ENCODE measurements at places on chromosomes 3 and 15.

GRCh38 chr3:177300842-177301241 is 103.6 kb upstream of the TBL1XR1 start:
- DNase-seq = no peak

- DNase-seq = no peak
Measured at GRCh38 chr3:28244491-28244890, 3.1 kb downstream of the CMC1 start.

- peak; percentile 2 for DNase-seq
Measured at GRCh38 chr15:83653639-83654378, at the start of gene ADAMTSL3. Gene ADAMTSL3 (plus strand): TSS chr15:83654123. CDS start chr15:83655762, 1,639 bp downstream.

- no peak for DNase-seq
Measured at GRCh38 chr3:49428752-49429080, 408 bp downstream of the NICN1 start.

DNA sequence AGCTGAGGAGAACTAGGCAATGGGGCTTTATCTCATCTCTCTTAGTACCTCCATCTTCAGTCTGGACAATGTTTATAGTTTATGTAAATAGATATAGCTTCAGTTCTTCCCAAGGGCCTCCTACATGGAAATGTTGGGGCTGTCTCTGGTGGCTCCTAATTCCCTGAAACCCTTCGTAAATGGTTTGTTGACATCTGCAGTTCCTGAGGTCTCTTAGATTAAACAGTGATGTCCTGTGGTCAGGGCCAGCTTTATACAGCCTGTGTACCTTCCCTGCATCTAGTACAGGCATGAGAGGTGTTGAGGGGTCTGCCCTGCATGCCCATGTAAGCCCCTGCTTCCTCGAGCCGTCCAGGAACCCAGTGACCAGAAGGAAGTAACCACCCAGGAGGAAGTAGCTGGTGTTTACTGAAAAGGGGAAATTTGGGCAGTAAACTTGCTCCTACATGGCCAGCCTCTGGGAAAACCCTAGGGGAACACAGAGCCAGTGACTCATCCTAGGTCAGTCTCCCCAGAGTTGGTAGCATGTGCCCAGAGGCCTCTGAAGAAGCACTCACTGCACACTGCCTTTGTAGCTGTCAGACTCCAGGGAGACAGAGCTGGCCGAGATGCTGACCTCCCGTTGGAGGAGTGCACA is 4.7 kb upstream of the TBC1D2B start:
- DNase-seq = no peak

DNA sequence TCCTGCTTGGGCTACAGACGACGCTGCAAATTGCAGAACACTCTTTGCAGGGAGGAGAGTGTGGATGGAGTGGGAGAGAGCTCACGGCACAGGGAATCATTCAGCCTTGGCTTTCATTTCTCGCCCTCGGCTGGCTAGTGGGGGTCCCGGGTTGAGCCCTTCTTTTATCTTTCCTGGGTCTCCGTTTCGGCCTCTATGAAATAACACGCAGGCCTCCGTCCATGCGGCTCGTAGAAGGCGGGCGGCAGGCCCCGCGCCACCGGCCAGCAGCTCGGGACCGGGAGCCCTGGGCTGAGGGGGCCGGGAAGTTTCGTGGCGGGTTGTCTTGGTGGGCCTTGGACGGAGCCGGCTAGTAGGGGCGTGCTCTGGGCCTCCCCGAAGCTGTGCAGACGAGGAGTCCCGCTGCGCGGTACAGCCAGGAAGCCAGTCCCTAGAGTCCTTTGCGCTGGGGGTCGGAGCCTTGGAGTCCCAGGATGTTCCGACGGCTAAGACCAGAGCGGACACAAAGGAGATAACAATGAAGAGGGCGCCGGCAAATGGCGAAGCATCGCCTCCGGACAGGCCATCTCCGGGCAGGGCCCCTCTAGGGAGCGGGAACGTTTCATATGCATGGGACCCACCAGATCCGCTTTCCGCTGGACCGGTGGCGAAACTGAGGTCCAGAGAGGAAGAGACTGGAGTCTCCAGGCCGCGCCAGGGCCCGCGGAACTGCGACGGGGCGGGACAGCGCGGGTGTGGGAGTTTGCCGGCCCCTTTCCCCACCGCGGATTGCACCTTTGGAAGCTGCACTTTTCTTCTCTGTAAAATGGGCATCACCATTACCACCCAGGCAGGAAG is 4.3 kb downstream of the RNU6-1 start:
- no peak for DNase-seq

DNA sequence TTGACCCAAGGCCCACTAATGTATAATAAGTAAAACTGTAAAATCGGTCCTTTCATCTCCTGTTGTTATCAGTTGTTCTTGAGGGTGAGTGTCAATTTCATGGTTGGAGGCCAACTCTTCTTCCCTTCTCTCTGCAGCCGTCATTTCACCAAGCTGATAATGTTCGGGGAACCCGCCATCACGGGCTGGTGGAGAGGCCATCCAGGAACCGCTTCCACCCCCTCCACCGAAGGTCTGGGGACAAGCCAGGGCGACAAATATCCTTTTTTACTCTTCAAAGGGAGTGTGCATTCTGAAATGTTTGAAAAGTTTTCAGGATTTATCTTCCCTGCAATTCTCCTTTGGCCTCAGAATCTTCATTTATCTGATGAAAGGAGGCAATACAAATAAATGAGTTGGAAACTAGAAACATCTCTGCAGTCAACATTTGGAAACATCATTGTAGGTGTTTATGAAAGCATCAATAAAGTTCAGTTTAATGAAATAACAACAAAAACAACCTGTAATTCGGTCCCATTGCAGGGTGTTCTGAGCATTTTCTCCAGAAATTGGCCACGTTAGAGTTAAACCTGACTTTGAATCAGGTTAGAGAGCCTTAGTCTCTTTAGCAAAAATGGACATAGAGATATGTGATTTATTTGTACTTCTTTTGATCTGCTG is 63.9 kb downstream of the CRTC3 start:
- no peak for DNase-seq

DNA sequence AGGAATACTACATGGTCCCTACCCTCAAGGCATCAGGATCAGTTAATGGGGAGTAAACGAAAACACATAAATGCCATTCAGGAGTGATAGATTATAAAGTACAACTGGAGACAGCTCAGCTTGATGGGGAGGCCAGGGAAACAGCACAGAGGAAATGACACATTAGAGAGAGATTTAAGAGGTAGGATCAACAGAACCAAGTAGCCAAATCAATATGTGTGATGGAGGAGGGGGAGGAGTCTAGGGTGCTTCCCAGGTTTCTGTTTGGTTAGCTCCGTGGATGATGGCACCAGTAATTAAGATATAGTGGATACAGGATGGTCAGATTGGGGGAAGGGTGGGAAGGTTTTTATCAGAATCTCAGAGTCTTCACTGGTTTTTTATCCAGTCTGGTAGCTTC is 229.5 kb upstream of the ROPN1 start:
- no peak for DNase-seq

DNA sequence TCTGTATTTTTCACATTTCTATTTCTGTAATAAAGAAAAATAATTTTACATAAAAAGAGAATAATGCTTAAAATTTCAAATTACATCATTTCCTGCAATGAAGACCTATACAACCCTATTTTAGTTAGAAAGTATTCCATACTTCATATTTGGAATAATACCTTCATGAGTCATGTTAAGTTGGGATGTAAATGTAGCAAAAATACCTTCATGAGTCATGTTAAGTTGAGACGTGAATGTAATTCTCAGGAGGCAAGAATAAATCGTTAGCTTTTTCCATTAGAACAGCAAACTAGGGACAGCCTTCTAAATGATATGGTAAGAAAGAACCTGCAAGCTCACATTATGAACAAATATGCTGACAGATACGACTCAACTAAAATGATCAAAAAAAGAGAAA is 91.9 kb downstream of the NAALADL2 start:
- DNase-seq = no peak

DNA sequence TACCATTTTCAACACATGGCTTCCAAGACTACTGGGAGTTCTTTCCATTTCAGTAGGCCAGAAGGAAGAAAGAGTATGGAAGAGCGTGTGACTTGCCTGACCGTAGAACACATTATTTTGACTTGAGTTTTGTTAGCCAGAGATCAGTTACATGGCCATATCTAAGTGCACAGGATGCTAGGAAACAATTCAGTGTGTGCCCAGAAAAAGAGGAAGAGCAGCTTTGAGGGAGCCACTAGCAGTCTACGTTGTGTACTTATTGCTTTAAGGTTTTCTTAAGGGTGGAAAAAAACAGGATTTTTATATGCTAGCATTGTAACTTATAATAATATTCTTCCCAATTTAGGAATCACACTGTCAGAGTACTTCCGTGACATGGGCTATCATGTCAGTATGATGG is 44.1 kb upstream of the GRAMD1C start:
- DNase-seq = no peak

DNA sequence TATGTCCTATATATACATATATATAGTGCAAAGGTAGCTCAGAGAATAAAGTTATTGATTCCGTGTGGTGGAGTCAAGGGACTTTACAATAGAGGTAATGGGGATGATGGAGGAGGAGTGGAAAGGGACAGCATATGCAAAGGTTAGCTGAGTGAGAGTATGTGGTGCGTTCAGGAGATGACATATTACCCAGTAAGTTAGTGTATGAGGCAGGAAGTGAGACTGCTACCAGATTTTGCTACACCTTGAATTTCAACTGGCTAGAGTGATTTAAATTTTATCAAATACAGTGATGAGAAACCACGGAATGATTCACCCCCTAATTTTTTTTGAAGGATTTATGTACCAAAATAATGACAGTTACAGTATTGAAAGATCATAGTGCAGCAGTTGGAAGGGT is 2.8 kb downstream of the ACTL6A start:
- no peak for DNase-seq

- no peak for DNase-seq
Measured at GRCh38 chr3:168645180-168645579, 549.5 kb upstream of the GOLIM4 start.

GRCh38 chr3:36993326-36994283 is at the start of gene MLH1:
Gene MLH1 (plus strand): TSS chr3:36993518. CDS start chr3:36993548, 30 bp downstream.
- peak; percentile 100 for DNase-seq

GRCh38 chr15:38254051-38254883 is 1.6 kb downstream of the SPRED1 start:
- peak; percentile 92 for DNase-seq

DNA sequence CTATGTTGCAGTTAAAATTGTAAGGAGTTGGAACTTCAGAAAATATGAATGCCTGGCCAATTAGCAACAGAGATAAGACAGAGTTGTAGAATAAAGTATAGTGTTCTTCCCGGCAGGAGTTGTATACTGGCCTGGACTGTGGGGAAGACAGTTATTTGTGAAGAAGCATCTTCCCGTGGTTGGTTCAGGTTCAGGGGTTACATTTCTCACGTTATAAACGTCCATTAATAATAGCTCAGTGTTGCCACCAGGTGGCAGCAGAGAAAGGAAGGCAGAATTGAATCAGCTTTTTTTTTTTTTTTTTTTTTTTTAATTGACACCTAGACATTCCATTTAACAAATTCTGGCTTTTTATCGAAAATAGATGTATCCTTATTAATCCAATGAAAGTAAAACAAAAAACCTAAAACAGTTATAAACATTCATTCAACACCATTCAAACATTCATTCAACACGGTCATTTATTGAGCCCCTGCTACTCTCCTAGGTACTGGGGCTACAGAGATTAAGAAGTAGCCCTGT is 66.4 kb upstream of the NR2E3 start:
- DNase-seq = peak; percentile 58

GRCh38 chr15:92638709-92639365 is 16.7 kb downstream of the FAM174B start:
- no peak for DNase-seq

GRCh38 chr3:11534011-11534792 is 109.5 kb downstream of the VGLL4 start:
- peak; percentile 80 for DNase-seq

GRCh38 chr3:17546500-17547255 is 195.8 kb downstream of the TBC1D5 start:
- DNase-seq = no peak

- no peak for DNase-seq
Measured at GRCh38 chr3:52813810-52814209, 16.7 kb downstream of the ITIH4 start.

GRCh38 chr3:101531473-101532086 is 18.6 kb upstream of the SENP7 start:
- no peak for DNase-seq

GRCh38 chr15:82597815-82598214 is 49.3 kb downstream of the CPEB1 start:
- no peak for DNase-seq

- DNase-seq = peak; percentile 23
Measured at GRCh38 chr3:123202451-123202850, 708 bp downstream of the SEC22A start.

GRCh38 chr3:133474817-133475216 is 75.0 kb downstream of the BFSP2 start:
- no peak for DNase-seq

DNA sequence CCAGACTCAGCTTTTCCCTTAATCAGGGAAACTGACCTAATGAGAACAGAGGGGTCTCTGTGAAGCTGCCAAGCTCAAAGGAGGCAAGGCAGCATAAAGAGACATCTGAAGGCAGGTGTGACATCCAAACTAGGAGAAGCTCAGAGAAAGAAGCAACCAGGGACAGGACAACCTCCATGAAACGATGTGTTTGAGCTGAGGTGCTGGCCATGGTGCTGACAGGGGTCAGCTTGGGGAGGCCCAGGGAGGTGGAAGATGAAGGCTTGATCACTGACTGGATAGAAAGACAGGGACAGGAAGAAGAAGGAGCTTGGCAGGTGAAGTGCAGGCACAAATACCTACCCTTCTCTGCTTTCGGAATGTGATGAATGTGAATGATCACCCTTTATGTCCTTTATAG is 179.5 kb upstream of the NSMCE3 start:
- no peak for DNase-seq

DNA sequence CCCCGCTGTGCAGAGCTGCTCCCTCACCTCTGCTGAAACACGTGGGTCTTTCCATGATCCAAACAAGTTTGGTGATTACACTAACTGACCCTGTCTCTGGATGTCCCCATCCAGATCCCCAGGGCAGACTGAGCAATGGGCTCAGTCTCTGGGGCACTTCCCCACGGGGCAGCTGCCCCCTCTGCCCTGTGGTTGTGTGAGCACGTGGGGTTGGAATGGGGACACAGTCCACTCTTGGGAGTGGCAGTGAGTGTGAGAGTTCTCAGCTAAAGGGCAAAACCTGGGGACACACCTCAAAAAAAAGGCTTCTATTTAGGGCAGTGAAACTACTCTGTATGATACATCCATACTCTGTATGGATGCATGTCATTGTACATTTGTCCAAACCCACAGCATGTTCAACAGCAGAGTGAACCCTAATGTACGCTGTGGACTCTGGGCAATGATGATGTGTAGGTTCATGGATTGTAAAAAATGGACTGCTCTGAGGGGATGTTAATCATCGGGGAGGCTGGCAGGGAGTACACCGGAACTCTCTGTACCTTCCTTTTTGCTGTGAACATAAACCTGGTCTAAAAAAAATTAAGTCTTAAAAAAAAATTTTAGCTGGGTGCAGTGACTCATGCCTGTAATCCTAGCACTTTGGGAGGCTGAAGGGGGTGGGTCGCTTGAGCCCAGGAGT is 49.9 kb upstream of the BLM start:
- no peak for DNase-seq

DNA sequence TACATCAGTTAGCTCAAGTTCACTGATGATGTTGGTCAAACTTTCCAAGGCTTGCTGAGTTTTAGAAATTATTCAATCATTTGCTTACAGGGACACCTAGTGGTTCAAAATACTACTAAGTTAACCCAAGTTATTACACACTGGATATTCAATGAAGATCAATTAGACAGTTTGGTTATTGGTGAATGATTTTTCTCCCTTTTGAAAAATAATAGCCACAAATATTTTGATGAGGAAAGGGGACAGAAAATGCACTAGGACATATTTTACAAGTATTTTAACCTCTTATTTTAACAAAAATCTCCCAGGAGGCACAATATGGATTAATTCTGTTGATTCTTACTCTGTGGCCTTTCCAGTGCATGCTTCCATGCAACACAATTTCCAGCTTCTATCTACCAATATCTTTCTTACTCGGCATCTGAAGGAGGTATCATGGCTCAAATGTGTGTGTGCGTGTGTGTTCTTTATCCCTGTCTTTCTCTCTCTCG is 20.1 kb upstream of the GOLGA6L2 start:
- DNase-seq = peak; percentile 20

Measured in cerebellar cortex (tissue), 1 donor.